ENCODE measurements at places on chromosomes 1 and 21.

GRCh38 chr1:150778409-150778808 is 12.8 kb upstream of the CTSS start:
- DNase-seq, result no peak

GRCh38 chr21:42214081-42214750 is 4.7 kb upstream of the ABCG1 start:
- no peak for DNase-seq

DNA sequence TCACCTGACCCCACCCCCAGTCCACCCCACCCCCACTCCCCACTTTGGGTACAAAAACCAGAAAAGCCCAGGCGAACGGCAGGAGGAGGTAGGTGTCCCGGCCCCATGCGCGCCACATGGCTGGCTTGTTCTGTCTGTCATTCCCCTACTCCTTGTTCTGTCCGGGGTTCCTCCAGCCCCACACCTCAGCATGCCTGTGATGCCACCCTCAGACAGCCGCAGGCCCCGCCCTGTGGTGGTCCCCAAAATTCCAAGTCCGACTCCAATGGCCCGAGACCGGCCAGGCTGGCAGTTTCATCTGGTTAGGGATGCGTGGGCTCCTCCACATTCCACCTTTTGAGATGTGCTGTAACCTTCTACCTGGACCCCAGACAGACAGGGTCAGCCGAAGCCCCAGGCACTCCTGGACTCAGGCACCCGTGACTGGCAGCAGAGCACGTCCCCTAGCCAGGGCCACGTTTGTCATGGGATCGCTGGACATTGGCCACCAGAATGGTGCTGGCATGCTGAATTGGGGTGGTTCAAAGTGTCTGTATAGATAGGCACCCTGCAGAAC is 94.4 kb downstream of the WDR4 start:
- no peak for DNase-seq

DNA sequence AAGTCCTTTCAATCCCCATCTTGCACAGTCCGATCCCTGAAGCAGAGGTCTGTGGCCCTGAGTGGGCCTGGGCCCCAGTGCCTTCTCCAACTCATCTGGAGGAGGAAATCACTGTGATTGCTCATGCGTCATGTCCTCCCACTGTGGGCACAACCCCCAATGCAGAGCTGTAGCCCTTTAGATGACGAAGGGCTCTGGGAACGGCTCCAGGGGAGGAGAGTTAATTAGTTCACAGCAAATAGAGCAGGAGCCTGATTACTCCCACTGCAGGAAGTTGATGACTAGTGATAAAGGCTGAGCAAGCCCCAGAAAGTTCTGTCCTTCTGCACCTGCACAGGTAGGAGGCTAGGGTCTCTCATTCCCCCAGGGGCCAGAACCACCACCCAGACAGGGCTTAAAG is 111.5 kb downstream of the CCDC185 start:
- DNase-seq, result no peak

- peak; percentile 27 for DNase-seq
Observed at GRCh38 chr1:223364685-223365382, 858 bp upstream of the SUSD4 start.

- DNase-seq, result no peak
Observed at GRCh38 chr1:200527670-200528069, 92.9 kb downstream of the KIF14 start.

- no peak for DNase-seq
Observed at GRCh38 chr1:164629971-164630370, 71.0 kb downstream of the PBX1 start.

- DNase-seq, result no peak
Observed at GRCh38 chr1:177229781-177230180, 59.0 kb downstream of the BRINP2 start.

DNA sequence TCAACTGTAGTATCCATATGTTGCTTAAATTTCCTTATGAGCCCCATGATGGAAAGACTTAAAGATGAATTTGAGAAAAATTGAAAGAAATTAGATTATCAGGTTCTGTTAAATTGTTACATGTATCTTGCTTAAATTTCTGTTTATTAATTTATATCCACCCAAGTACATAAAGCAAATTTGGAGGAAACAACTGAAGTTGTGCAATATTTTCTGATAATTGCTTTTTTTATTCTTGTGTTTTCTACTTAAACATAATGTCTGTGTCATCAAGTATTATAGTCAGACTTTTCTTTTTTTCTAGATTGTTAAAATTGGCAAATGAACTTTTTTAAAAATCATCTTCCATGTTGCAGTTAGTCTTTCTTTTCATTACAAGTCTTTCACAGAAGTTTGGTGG is 36.8 kb downstream of the RNF11 start:
- DNase-seq, result no peak

DNA sequence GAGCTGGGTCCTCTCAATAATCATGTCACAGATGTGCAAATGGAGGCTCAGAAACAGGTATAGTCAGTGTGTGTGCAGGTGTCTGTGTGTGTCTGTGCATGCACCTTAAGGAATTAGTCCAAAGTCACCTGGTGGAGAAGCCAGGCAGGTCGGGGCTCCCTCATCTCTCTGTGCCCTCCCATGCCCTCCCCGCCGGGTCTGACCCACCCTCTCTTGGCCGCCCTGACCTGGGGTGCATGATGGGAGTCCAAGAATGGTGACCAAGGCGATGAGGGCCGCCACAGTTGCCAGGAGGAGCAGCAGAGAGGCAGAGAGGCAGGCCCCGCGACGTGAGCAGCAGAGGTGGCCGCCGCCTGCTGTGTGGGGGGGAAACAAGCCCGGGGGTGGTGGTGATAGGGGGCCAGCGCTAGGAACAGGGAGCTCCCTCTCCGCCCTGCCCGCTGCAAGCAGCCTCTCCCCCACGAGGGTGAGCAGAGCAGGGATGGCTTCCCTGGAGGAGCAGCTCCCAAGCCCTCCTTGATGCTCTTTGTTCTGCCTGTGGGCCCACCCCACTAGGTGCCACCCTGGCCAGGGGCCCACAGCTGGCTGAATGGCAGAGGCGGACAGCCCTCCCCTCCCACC is 3.9 kb downstream of the LDLRAD1 start:
- DNase-seq, result no peak

DNA sequence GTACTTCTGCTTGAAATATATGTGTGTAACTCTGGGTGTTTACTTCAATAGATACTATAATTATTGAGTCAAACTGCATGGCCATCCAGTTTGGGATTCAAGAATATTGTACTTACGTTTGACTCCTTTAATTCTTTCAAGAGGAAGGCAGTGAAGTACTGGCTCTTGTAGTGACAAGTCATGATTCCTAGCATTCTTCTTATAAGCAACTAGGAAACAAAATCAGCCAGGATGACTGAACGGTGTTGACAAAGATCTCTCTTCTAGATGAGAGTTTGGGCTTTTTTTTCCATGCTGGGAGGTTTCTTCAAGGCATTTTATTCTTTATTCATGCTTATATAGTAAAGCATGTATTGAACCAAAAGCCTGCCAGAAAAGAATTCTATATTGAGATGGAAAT is 58.3 kb downstream of the CLEC20A start:
- no peak for DNase-seq

DNA sequence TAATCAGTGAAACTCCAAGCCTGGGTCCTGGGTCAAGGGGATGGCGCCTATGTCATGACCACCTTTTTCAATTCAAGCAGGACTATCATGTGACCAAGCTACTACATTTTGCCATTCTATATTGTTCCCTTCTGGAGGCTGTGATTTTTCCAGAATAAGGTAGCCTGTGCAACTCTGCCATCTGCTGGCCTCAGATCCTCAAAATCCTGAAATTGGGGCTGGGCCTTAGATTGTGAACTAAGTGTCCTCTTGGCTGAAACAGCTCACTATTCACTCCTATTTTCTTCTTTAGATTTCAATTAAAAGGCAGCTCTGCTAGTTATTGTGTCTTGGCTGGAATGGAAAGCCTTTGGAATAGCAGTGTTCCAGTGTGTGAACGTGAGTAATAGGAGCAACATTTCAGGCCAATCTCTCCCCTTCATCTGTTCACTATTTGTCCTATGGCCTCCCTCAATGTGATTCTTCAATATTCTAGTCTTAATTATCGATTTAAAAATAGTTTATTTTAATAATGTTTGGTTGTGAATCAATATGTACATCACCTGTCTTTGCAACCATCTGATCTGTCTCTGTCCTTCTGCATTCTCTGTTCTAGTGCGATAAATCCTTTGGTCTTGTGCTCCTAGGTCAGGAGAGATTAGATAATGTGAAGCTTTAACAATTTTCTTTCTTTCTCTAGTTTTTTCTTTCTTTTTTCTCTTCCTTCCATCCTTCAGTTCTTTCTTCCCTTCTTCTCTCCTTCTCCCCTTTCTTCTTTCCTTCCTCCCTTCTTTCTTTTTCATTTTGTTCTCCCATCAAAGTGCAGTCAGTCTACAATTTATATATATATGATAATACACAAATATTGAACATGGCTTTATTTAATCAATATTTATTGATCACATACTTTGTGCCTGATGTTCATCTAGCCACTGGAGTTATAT is 69.8 kb downstream of the CR1 start:
- no peak for DNase-seq
